ENCODE measurements at places on chromosomes 2 and 18. TPM values are rescaled to one million over a fixed set of nuclear protein-coding genes. Genes with fewer than 3 reads are reported as not detected.

TMEFF2 gene
- 10.8 TPM for polyA plus RNA-seq

EMX1 gene
- 38.7 TPM for polyA plus RNA-seq

C2orf92 gene
- 13.5 TPM for polyA plus RNA-seq

CRYGD gene
- polyA plus RNA-seq, result 0.42 TPM

TUBA3E gene
- 0.13 TPM for polyA plus RNA-seq

POTEJ gene
- 0.12 TPM for polyA plus RNA-seq

MRO gene
- 2.9 TPM for polyA plus RNA-seq

ERMN gene
- 0.13 TPM for polyA plus RNA-seq

DNAJC5G gene
- 1.0 TPM for polyA plus RNA-seq

EVX2 gene
- 0.04 TPM for polyA plus RNA-seq

GKN2 gene
- polyA plus RNA-seq, result not detected

SLC4A3 gene
- polyA plus RNA-seq, result 10.6 TPM

LAMA1 gene
- polyA plus RNA-seq, result 80.1 TPM

COMMD1 gene
- polyA plus RNA-seq, result 78.3 TPM

RAPGEF4 gene
- 12.1 TPM for polyA plus RNA-seq

LYPD6B gene
- 29.8 TPM for polyA plus RNA-seq

ICA1L gene
- polyA plus RNA-seq, result 15.8 TPM

ARHGAP25 gene
- 8.3 TPM for polyA plus RNA-seq

KLHL14 gene
- 29.2 TPM for polyA plus RNA-seq

TP53I3 gene
- 48.6 TPM for polyA plus RNA-seq

ASIC4 gene
- 0.18 TPM for polyA plus RNA-seq

CXCR1 gene
- polyA plus RNA-seq, result not detected

GAREM1 gene
- 31.2 TPM for polyA plus RNA-seq

FAM228B gene
- 21.6 TPM for polyA plus RNA-seq

LCT gene
- not detected for polyA plus RNA-seq

AAMP gene
- 113 TPM for polyA plus RNA-seq

RMND5A gene
- polyA plus RNA-seq, result 52.3 TPM

BCL2L11 gene
- 18.6 TPM for polyA plus RNA-seq

GDF7 gene
- polyA plus RNA-seq, result 3.8 TPM

SUPT7L gene
- 59.2 TPM for polyA plus RNA-seq

SERPINB2 gene
- polyA plus RNA-seq, result 0.34 TPM

ST6GAL2 gene
- 25.4 TPM for polyA plus RNA-seq

POTEI gene
- polyA plus RNA-seq, result not detected

C2orf66 gene
- polyA plus RNA-seq, result 0.44 TPM

DSC2 gene
- polyA plus RNA-seq, result 50.5 TPM

SEPTIN10 gene
- polyA plus RNA-seq, result 107 TPM

ABCB11 gene
- polyA plus RNA-seq, result 0.01 TPM

RNF125 gene
- polyA plus RNA-seq, result 3.0 TPM

MIB1 gene
- polyA plus RNA-seq, result 70.7 TPM

G6PC2 gene
- polyA plus RNA-seq, result 0.05 TPM

SCG2 gene
- polyA plus RNA-seq, result 0.35 TPM

SIX3 gene
- not detected for polyA plus RNA-seq

NEB gene
- polyA plus RNA-seq, result 13.7 TPM

GPR45 gene
- not detected for polyA plus RNA-seq

TCF7L1 gene
- polyA plus RNA-seq, result 58.1 TPM

PXDN gene
- polyA plus RNA-seq, result 168 TPM

MAL gene
- 345 TPM for polyA plus RNA-seq
